Neural crest cell (in vitro differentiated cells): ENCODE measurements at places on chromosomes 12 and 14.

- no peak for DNase-seq
These were observed 2.0 kb upstream of the ZNF410 start for GRCh38 chr14:73884438-73885190.

- DNase-seq, result no peak
These were observed 85.5 kb downstream of the CAPZA3 start for GRCh38 chr12:18823461-18823860.

DNA sequence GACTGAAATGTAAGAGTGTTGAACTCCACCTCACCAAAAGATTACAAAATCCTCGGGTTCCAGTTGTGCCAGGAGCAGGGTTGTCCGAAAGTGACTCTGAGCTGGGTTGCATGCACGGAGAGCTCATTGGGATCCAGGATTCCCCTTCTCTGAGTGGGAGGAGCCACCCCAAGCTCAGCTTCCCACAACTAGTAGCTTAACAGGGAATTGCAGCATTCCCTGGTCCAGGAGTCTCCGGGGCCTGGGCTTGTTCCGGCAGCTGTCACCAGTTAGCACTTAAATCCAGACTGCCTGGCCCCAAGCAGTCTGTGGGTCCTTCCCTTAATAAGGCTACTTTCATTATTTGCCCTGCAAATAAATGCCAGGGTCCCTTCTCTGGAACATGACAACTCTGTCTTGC, 50.1 kb downstream of the CD9 start:
- DNase-seq, result no peak

DNA sequence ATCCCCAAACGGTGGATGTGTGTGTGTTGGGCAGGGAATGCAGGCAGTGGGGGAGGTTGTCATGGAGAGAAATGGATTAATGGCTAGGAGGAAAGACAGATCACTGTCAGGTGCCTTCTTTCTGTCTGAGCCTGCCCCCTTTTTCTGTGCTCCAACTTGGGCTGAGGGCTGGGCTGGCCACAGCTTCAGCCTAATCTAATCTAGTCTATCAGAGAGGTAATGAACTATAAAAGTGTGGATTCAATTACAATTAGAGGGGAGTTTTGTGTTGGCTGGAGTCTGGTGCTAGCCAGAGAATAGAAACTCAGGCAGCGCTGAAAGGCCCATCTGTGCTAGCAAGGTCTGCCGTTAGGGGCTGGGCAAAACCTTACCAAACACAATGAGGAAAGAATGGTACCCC, 41.2 kb downstream of the NEUROD4 start:
- no peak for DNase-seq

GRCh38 chr14:104983231-104983721, 2.3 kb upstream of the CLBA1 start:
- no peak for DNase-seq

DNA sequence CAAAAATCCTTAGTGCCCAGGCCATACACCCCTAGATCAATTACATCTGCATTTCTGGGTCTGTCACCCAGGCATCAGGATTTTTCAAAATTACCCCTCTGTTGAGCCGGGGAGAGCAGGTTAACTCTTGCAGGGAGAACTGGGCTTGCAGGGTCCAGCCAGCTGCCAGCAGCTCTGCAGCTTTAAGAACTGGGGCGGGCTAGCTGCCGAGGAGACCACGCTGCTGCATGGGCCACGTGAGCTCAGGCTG, at the start of gene DGLUCY:
TSS of gene DGLUCY (plus strand) at position 245 of the 250 bp plus-strand sequence. CDS start 46,222 bp downstream, outside the sequence.
- no peak for DNase-seq

GRCh38 chr12:66851134-66851533, 172.3 kb upstream of the GRIP1 start:
- no peak for DNase-seq

DNA sequence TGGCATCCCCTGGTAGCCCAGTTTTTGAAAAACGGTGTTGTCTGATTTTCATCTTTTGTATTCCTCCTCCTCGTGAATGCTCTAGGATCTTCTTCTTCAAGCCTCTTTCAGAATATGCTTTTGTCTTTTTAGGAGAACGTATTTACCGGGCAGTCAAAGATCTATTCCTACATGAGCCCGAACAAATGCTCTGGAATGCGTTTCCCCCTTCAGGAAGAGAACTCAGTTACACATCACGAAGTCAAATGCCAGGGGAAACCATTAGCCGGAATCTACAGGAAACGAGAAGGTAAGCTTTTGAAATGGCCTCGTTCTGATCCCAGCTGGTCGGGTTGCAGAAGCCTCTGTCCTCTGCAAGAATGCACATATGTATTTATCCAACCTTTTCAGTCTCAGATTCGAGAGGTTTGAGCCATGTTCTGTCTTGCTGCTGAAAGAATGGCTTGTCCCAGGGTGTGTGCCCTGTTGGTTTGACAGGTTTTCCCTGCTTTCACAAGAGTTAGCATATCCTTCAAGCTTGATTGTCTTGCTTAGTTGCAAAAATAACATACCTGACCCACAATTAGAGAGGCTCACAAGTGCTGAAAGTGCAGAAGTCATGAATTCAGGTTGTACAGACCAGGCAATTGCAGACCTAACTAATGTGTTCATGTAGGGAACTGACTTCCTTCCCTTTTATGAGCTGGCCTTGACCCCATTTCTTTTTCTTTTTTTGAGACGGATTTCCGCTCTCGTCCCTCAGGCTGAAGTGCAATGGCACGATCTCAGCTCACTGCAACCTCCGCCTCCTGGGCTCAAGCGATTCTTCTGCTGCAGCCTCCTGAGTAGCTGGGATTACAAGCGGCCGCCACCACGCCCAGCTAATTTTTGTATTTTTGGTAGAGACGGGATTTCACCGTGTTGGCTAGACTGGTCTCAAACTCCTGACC, 6.8 kb downstream of the KMT5A start:
- DNase-seq, result no peak

- no peak for DNase-seq
These were observed 4.9 kb downstream of the CDK2AP1 start for GRCh38 chr12:123266679-123267277.

DNA sequence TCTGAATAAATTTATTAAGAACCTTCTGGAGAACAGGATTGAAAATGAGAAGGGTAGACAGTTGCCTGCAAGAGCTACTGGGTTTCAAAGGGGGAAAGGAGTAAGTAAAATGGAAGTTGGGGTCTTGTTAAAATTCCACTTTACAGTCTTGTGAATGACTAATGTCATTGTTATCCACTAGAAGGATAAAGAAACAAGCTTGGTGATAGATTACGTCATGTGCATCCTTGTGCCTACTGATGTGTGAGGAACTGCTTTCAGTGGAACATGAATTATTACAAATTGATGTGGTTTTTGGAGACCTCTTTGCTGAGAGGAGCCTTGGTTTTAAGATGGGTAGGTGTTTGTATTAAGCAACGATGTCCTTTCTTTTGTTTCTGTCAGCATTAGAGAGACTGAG, 272.5 kb upstream of the PRICKLE1 start:
- no peak for DNase-seq

DNA sequence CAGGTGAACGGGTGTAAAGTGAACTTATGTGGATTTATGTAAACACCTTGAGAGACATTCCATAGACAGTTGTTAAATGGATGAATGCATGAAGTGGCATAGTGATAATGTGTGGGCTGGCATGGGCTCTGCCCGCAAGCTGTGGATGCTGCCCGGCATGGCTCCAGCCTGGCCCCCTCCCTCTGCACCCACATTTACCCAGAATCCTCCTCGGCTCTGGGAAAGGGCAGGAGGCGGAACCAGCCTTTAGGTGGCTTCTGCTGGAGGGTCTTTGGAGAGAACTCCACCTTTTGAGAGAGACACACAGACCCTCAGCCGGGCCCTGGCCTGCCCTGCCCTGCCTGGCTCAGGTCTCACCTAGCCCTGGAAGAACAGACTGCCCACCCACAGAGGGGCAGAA, 18.7 kb downstream of the RASAL1 start:
- DNase-seq, result no peak

DNA sequence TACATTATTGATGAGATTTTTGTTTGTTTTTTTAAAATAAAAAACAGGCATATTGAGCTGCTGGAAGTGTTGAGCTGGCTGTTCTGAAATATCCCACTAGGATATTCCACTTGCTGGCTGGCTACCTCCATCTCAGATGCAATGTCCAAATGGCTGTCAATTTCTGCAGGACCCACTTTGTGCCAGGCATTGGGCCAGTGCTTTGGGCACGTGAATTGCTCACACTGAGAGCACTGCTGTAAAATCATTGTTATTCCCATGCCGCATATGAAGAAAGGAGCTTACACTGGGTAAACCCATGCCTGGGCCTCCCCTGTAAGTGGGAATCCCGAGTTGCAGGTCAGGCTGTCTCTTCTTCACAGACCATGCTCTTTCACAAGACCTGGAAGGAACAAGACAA, 56.7 kb downstream of the RGS6 start:
- DNase-seq, result no peak

GRCh38 chr12:79347866-79348265, 342.9 kb downstream of the PAWR start:
- DNase-seq, result no peak

DNA sequence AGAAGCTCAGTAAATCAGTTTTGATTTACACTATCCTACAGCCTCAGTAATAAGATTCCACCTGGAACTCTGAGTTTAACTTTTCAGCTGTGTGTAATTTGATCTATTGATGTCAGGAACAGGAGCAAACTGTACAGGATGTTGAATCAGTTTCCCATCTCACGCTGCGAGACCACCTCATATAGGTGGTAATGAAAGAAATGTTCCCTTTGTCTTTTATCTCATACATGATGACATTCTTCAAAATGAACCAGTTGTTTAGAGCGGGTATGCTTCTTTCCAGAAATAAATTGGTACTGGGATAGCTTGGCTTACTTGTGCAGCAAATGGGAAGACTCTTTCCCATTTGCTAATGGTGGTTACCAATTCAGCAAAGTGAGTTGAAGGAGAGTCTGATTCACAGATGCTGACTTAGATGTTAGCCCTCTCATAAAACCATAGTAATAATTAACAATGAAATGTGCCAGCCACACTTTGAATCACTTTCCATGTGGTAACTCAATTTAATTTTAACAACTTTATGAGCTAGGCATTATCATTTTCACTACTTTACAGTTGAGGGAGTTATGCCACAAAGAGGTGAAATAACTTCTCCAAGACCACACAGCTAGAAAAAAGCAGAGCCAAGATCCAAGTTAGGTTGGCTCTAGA, 251.5 kb downstream of the PAWR start:
- no peak for DNase-seq

DNA sequence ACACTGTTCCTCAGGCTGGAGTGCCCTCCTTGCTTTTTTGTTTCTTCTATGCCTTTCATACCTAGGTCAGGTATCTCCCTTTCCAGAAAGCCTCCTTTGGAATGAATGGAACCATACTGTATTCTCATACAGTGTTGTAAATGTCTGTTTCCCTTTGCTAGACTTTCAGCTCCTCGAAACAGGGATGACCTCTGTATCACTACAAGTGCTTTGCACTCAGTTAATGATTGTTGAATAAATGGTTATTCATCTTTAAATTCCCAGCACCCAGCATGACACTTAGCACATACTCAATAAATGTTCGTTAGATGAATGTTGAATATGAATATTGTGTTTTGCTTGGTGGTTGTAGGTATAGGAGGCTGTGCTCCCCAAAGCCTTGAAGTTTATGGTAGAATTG, 5.9 kb upstream of the TULP3 start:
- no peak for DNase-seq

DNA sequence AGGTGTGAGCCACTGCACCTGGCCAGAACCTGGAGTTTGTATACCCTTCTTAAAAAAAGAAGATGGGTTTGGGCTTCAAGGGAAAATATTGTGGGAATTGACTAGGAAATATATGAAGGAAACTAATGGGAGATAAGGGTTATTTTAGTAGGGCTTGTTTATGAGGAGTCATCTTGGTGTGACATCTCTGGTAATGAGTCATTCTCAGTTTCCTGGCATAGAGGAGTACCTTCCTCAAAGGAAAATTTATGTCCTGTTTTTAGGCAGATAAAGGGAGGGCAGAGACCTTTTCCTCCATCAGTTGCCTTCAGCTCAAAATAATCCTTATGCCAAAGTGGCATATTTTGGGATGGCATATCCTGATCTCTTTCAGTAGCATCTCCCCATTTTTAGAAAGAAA, 30.6 kb upstream of the NFKBIA start:
- DNase-seq, result no peak

DNA sequence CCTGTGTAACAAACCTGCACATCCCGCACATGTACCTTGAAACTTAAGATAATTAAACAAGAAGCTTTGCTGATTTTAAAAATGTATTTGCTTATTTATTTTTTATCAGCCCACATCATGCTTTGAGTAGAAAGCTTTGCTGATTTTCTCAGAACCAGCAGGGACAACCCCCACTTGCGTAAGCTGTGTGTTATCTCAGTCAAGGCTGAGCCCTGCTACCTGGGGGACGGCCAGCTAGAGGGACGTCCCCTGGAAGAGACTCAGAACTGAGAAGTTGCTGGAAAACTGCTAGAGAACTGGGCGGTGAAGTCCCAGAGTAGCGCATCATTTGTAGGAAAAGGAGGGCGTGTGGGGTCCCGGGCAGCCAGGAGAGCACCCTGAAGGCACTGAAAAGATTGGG, 4.1 kb upstream of the PLEK2 start:
- DNase-seq, result no peak

GRCh38 chr12:79661629-79662028, 29.1 kb downstream of the PAWR start:
- no peak for DNase-seq

GRCh38 chr14:99240627-99241324, 31.2 kb downstream of the BCL11B start:
- DNase-seq, result no peak

- no peak for DNase-seq
These were observed 76.3 kb upstream of the NOS1 start for GRCh38 chr12:117437516-117438255.

- no peak for DNase-seq
These were observed 4.5 kb upstream of the EEA1 start for GRCh38 chr12:92933606-92934005.

DNA sequence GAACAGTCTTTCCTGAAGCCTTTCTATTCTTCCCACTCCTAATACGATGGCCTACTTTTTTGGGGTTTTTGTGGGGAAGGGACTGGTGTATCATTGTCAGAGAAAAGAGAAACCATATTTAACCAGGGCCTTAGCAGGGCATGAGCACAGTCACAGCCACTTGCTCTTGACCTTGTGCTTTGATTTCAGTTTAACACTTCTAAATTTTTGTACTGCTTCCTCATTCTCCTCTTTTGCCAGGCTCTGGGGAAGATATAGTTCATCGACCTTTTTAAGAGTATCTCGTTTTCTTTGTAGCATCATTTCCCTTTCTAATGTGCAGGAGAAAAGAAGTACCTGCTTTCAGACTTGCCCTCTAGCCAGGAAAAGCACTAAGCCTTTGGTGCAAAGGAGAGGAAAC, 2.2 kb downstream of the ZBTB1 start:
- no peak for DNase-seq
